ENCODE measurements at places on chromosomes 1 and 21.

DNA sequence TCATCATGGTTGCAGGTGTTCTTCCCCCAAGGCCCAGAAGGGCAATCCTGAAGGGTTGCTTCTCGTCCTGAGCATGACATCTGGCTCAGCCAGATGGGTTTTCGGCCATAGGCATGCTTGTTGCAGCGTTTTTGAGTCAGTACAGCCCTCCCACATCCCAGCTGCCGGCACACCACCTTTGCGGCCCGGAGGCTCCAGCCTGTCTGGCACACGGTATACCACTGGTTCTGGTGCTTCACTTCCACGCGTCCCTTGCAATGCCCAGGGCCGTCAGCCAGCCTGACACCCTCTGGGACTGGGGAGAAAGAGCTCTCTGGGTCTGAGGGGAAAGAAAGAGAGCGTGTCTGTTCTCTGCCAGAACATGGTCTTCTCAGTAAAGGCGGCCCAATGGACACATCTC is 7.2 kb downstream of the CD5L start:
- DNase-seq = no peak

DNA sequence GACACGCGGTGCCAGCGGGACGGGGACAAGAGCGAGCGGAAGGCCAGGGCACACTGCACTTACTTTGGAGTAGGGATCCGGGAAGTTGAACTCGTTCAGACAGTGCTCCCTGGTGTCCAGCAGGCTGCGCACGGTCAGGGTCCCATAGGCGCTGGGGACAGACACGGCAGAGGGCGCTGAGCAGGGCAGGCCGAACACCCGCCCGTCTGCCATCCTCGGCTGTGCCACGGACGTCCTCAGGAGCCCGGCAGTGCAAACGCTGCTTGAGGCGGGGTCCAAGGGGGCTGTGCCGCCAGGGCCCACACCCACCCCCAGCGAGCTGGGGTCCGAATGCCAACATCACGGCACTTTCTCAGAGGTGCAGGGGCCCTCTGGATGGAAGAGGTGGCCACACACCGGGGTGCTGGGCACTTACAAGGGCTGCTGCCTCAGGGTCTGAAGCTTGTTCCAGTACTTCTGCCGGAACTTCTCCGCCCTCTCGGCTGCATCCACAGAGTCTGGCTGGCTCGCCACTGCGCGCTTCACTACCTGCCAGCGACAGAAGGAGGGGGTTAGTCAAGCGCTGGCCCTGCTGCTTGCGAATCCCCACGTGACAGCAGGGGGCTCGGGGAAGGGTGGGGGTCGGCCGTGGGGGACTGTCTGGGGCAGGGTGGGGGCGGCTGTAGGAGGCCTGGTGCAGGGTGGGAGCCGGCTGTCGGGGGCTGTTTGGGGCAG is 12.3 kb downstream of the PANK4 start:
- no peak for DNase-seq

DNA sequence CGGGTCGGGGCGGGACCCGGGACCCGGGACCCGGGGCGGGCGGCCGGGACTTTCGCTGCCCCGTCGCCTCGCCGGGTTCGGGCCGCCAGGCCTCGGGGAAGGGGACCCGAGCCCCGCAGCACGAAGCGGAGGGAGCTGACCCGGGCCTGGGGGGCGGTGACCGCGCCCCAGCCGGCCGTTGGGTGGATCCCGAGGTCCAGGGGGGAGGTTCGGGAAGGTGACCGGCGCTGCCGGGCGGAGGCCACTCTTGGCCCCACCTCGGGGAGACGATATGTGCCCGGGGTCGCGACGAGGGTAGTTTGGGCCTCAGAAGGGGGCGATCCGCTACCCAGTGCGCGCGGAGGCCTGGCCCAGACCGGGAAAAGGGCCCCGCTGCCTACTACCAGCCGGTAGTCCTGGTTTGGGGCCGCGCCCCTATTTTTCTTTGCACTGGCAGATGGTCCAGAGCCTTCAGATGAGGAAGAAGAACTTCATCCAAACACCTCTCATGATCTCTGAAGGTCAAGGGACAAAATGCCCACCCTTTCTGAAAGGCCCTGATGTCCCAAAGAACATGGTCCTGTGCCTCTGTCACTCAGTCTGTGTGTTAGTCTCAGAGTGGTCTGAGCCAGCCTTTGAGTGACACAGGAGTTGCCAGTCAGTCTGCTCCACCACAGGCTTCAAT is 766 bp downstream of the AGO4 start:
- no peak for DNase-seq

DNA sequence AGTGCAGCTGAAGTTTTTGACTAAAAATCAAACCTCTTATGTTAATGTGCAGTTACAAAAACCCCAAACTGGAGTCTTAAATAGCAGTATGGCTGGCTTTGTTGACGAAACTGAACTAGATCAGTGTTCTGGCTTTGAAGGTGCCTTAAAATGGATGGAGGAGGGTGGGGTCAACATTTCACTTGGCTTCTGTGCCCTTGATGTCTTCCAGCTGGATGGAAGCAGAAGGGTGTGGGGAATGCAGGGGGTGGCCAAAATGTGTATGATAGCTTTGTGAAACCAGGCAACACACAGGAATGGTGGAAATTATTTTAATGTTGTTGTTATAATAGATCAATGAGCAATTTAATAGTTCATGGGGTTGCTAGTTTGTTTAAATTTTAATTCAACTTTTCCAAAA is 96.8 kb upstream of the C1orf105 start:
- no peak for DNase-seq

GRCh38 chr1:204829133-204829825 is 41.4 kb upstream of the NFASC start:
- no peak for DNase-seq

DNA sequence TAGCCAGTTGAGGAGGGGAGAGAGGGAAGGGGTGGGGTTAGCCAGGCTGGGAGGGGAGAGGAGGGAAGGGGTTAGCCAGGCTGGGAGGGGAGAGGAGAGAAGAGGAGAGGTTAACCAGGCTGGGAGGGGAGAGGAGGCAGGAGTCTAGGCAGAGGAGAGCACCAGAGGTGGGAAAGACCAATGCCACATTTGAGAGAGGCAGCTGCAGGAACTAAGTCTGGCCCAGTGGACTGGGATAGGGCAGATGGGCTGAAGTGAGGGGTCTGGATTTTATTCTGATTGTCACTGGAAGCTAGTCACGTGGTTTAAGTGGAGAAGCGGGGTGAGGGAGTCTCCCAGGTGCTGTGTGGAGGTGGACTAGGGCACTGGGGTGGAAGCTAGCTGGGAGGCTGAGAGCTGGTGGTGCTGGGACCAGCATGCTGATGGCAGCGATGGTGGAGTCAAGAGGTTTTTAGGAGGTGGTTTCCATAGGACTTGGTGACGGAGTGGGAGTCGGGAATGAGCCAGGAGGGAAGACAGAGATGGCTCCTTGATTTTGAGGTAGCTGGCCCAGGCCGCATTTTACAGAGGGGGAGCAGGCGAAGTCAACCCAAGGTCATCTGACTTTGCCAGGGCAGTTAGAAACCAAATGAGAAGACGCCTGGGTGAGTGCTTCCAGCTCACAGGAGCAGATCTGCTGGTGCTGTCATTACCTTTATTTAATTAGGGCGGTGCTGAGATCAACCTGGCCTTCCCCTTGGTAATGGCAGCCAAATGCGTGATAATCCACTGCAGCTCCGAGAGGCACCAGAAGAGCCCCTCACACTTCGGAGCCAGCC is 42.8 kb downstream of the DISP3 start:
- DNase-seq = no peak

DNA sequence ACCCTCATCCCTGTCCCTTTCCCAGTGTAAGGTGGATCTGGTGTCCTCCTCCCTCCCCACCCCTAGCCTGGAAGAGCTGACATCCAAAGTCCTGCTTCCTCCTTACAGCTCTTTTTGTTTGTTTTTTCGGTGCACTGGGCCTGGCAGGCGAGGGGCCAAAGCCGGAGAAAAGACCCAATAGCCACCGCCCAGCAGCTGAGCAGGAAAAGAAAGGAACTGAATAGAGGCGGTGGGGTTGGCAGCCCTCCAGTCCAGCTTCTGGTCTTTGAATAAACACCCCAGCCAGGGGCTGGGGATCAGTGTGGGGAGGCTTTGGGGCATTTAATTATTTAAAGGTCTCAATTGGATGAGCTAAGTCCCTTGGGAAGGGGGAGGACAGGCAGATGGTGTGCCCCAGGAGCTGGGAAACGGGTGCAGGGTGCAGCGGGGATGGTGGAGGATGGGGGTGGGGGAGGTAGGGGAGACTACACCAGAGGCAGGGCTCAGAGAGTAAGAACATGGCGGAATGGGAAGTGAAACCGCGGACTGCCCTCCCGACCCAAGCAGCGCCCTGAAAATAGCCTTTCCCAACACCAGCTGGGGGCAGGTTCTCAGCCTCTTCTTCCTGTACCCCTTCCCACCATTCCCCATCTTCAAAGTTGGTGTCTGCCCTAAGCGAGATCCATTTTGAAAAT is 20.2 kb downstream of the BTG2 start:
- DNase-seq = no peak

DNA sequence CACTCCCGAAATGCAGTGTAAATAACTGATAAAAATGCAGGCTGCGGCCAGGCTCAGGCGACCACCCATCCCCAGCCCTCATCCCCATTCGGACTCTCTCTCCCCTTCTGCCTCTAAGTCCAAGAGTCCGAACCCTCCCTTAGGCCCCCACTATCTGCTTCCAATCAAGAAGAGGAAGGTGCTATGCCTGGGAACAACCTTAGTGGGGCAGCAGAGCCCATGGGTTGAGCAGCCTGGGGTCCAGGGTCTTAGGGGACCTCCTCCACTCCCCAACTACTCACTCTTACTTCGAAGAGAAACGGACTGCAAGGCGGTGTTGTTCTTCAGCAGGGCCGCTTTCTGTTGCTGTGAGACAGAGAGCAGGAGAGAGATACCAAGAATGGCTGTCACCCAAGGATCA is 12.2 kb downstream of the ARHGEF2 start:
- no peak for DNase-seq

DNA sequence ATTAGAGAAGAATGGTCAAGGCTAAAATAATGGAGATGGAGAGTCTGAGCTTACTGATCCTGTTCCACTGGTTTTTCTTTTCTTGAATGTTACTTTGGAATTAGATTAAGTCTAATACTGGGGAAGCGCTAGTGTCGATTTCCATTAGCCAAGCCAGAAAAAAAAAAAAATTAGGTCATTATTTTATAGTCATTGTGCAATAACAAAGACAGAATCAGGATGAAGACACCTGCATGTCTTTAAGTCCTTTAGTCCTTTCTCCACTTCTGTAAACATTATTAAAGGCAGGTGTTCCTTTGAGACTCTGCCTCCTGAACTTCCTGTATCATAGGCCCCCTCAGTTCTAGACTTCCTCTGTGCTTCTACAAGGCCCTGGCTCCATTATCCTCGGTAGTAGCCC is 42.8 kb downstream of the MYSM1 start:
- no peak for DNase-seq

GRCh38 chr1:163351912-163352311 is 30.2 kb downstream of the NUF2 start:
- no peak for DNase-seq

- DNase-seq = no peak
Observed at GRCh38 chr1:20069874-20070273, at the start of gene PLA2G5. Gene PLA2G5, plus strand, starts transcription at chr1:20070194. Its CDS starts 14,637 bp downstream, at chr1:20084831.

DNA sequence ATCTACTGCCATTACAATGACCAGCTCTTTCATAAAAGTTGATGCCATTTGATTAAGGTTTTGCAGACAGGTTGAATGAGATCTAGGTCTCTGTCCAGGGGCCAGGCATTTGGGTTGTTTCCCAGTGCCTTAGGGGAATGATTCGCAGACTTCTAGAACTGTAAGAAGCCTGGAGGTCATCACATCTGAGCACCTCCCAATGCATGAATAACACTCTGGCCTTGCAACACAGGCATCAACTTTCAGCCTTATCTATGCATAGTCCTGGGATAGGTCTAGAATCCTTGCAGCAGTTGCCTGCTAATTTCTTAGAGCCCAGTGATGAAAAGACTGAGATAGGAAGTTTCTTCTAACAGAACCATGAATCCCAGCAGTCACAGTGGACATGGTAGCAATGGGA is 44.8 kb upstream of the KCND3 start:
- DNase-seq = no peak

- DNase-seq = no peak
Observed at GRCh38 chr1:183306317-183307042, 111.7 kb downstream of the NMNAT2 start.

- no peak for DNase-seq
Observed at GRCh38 chr1:8211251-8211882, 106.5 kb upstream of the SLC45A1 start.

DNA sequence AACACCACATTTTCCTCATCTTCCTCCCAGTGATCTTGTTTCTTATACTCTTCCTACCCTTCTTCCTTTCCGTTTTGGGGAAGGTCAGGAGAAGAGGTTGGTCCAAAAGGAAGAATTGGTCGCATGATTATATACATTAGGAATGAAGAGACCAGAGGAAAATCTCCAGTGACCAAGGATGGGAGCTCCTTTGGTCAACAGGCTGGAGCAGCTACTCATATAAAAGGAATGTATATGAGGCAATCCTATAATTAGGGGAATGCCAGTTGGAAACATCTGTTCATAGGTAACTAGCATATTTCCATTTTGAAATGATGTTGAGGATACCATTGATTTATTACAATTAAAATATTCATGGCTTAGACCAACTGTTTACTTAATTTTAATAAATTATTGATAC is 114.5 kb downstream of the LRRC40 start:
- no peak for DNase-seq

DNA sequence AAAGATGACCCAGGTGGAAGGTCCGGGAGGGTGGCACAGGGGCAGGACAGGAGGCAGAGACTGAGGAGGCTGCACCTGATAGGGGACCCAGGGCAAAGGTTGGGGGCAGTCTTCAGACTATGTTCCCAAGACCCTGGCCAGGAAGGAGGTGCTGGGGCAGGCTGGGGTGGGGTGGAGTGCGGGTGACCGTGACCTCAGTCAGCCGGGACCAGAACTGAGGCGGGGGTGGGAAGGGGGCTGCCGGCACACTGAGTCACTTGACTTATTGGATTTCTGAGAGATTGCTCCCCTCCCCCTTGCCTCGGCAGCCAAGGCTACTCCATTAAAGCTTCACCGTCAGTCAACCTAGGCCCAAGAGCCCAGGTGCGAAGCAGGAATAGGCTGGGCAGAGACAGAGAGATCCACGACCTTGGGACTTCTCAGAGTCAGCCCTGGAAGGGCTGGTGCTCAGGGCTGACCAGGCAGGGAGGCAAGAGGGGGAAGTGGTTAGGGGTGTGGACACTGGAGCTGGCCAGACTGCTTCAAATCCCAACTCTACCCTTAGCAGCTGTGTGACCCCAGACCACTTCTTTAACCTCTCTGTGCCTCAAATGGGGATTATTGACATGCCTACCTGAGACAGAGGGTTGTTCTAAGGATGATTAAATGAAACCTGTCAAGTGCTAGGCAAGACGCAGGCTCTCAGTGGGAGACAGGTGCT is 47.9 kb upstream of the LAPTM5 start:
- no peak for DNase-seq

All from AG09319 (cell line).